ENCODE measurements at places on chromosomes 4 and X. TPM values are rescaled to one million over a fixed set of nuclear protein-coding genes. Genes with fewer than 3 reads are reported as not detected.

DNA sequence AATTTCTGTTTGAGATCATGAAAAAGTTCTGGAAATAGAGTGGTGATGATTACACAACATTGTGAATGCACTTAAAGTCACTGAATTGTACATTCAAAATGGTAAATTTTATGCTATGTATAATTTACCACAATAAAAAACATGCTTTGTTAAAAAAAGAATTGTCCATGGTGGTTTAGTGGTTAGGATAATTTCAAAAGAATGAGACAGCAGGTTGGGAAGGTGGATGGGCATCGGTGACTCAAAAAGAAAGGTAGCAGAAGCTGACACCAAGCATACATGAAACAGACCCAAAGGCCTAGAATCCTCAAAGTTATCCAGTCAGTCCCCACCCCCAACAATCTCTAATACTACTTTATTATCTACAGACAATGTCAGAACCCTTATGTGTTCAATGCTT is 91.1 kb downstream of the MSN start:
- DNase-seq, result no peak

The NLGN4X gene
- total RNA-seq, result 3.1 TPM

The DHX15 gene
- total RNA-seq, result 53.0 TPM

DNA sequence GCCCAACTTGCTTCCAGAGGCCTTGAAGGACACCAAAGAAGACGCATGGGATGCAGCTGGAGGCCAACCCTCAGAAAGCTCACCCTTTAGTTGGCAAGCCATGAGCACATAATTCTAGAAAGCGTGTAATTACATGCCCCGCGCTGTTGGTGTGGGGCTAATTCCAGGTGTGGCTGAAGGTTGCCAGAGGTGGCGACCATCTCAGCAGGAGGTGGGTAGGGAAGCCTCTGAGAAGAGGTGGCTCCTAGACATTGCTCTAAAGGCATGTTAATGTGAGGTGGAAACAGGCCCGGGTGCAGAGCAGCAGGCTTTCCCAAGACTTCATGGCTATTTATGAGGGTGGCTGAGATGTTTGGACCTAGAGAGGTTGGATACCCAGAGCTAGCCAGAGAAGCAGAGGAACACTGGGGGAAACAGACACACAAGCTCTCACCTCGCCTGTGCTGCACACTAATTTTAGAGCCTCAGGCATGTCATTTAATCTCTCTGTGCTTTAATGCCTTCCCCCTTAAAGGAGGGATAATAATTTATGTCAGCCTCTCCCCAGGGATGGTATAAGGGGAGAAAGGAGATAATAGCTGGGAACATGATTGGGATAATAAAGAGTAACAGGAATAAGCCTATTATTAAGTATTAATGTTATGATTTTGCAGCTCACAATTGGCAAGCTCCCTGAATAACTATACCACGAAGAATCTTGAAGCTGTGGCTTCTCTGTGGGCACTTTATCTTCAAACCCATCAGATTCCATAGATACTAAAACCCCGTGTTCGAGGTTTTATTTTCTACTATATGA is 60.0 kb upstream of the HELT start:
- no peak for DNase-seq

GRCh38 chr4:11503166-11503565 is 74.5 kb upstream of the HS3ST1 start:
- DNase-seq, result peak; percentile 78

GRCh38 chr4:154609532-154609931 is 2.9 kb downstream of the FGG start:
- no peak for DNase-seq

The SMR3B gene
- not detected for total RNA-seq

GRCh38 chrX:100368167-100368566 is 41.9 kb downstream of the PCDH19 start:
- DNase-seq, result no peak

- DNase-seq, result peak; percentile 52
Measured at GRCh38 chrX:111467896-111468295, 43.5 kb upstream of the SERTM2 start.
